ENCODE measurements at places on chromosomes 7 and 10. TPM values are rescaled to one million over a fixed set of nuclear protein-coding genes. Genes with fewer than 3 reads are reported as not detected.

GRCh38 chr10:46514899-46515298 is 41.6 kb downstream of the GPRIN2 start:
- no peak for DNase-seq

The ADAM22 gene
- total RNA-seq: 1.3 TPM

- DNase-seq: no peak
These were observed 3.2 kb downstream of the IL6 start for GRCh38 chr7:22730066-22730710.

DNA sequence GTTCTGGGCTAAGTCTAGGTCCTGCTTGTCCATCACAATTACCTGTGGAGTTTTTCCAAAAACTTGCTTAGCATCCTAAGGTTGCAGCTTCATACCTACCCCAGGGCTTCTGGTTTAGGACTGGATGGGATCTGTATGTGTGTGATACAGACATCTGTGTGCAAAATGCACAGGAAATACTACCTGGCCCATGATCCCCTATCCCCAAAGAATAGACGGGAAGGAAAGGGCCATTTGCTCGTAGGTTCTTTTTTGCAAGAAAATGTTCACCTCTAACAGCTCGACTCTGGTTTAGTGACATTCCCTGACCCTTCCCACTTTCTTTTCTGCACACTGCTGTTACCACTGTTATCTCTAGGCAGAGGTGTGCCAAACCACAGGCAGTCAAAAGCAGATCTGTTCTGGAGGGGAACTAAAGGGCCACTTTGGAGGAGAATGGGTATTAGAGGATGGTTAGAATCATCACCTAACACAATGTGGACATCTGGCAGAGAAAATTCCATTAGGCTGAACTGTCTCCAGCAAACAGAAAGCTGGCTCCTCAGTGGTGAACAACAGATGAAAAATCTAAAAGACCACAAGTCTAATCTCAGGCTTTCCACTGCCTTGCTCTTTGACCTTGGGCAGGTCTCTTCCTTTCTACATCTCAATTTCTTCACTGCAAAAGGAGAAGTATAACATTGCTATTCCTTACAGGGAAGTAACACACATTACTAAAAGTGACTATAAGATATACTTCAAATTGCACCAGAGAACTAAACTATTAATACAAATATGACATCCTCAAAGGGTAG is 107.4 kb downstream of the UBE2H start:
- peak; percentile 75 for DNase-seq

- DNase-seq: no peak
These were observed 204.7 kb downstream of the SEMA3D start for GRCh38 chr7:84982199-84982598.

- DNase-seq: peak; percentile 46
These were observed 163.5 kb downstream of the PARD3 start for GRCh38 chr10:34651416-34652195.

The DMBT1 gene
- under 0.01 TPM for total RNA-seq

DNA sequence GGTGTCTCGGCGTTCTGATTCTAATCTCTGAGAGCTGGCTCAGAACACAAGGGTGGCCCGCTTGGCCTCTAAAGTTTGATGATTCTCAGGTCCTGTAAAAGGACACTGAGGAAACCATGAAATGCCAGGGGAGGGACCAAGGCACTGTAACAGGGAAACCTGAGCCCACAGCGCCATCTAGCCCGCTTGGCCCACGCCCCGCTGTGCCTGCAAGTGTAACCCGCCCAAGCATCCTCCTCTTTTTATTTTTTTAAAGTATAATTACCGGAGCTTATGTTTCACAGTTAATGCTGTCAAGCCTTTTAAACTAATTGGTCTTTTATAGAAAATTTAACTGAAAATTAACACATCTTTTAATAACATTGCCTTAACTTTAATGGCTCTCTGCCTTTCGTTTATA is 734.7 kb downstream of the KCNMA1 start:
- peak; percentile 18 for DNase-seq

The ABCA13 gene
- under 0.01 TPM for total RNA-seq

The ERVW-1 gene
- not detected for total RNA-seq

The PDGFA gene
- total RNA-seq: 43.2 TPM

GRCh38 chr10:117492504-117492903 is 50.0 kb upstream of the EMX2 start:
- DNase-seq: no peak

The ABCC2 gene
- total RNA-seq: 0.32 TPM

The CHN2 gene
- 0.32 TPM for total RNA-seq

The MARCHF5 gene
- 10.3 TPM for total RNA-seq

GRCh38 chr10:1829712-1830111 is 92.4 kb upstream of the ADARB2 start:
- DNase-seq: no peak

The SLC18A2 gene
- total RNA-seq: under 0.01 TPM

The AIFM2 gene
- 7.8 TPM for total RNA-seq

DNA sequence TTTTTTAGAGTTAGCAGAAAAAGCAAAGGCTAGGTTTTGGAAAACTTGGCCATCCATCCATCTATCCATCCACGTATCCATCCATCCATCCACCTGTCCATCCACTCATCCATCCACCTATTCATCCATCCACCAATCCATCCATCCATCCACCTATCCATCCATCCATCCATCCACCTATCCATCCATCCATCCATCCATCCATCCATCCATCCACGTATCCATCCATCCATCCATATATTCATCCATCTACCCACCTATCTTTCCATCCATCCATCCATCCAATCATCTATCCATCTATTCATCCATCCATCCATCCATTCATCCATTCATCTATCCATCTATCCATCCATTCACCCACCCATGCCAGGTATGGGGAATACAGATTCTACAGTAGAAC is 81.7 kb upstream of the MPP7 start:
- DNase-seq: no peak

DNA sequence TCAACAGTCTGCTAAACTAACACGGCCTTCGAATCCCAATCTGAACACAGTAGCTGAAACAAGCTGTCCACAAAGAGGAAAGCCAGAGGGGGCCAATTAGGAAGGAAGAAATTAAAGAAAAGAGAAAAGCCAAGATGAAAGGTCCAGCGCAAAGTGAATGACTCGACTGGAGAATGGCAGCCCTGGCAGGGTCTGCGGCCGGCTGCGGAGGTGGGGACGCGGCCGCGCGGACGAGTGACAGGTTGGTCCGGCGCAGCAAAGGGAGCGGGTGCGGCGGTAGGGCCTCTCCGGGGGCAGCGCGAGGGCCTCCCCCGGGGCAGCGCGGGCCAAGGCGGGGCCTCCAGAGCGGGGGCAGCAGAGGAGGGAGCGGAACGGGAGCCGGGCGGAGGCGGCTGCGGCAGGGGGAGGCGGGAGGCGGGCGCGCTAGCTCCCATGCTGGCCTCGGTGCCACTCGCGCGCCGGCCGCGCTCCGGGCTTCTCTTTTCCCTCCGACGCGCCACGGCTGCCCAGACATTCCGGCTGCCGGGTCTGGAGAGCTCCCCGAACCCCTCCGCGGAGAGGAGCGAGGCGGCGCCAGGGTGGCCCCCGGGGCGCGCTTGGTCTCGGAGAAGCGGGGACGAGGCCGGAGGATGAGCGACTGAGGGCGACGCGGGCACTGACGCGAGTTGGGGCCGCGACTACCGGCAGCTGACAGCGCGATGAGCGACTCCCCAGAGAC is at the start of gene VWC2:
TSS of gene VWC2 (plus strand) at position 421 of the 718 bp plus-strand sequence. CDS start 1,798 bp downstream, outside the sequence.
- DNase-seq: no peak

The GNA12 gene
- 41.9 TPM for total RNA-seq

The CALHM1 gene
- not detected for total RNA-seq

Measured in fibroblast of villous mesenchyme (primary cell).